ENCODE measurements at places on chromosomes 5 and 9. TPM values are rescaled to one million over a fixed set of nuclear protein-coding genes. Genes with fewer than 3 reads are reported as not detected.

DNA sequence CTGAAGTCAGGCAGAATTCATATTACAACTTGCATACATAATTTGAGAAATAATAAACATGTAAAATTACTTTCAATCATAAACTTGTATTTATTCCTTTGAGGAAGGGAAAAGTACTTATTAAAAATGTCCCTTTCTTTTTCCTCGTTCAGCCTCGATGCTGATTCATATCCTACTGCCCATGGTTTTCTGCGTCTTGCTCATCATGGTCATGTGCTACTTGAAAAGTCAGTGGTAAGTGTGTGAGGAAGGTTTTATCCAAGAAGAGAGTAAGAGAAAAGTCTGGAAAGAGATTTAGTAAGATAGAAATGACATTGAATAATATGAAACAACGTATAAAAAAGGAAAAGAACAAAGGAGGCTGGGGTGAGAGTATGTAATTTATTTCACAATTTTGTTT lies 85.9 kb downstream of the OSMR start:
- H3K27me3 ChIP-seq: peaks cover 11% of the 10 kb centered on the region
- DNase-seq: no peak
- H3K36me3 ChIP-seq: peaks cover 2% of the 10 kb centered on the region
- H3K27ac ChIP-seq: no peak overlapping the region
- H3K4me3 ChIP-seq: no peak overlapping the region

DNA sequence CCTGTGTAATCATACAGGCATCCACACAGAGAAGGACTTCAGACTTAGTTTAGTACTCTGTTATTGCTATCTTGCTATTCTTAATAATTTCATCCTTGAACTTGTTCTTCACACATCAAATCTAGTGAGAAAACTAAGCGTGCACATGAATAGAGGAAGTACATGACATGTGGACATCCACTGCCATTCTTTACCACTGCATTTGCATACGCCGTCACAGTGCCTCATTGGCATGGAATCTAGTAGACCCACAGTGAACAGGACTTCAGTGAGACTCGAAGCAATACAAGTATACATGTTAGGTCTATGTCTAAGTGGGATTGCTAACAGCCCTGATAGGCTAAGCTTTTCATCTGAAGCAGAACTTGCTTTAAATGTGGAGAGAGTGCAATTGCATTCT lies 592.1 kb downstream of the TLE4 start:
- no peaks in the 10 kb centered on the region for H3K4me1 ChIP-seq
- no peak overlapping the region for H3K27ac ChIP-seq
- no peak for DNase-seq
- no peaks in the 10 kb centered on the region for H3K27me3 ChIP-seq
- H3K36me3 ChIP-seq: no peaks in the 10 kb centered on the region

DNA sequence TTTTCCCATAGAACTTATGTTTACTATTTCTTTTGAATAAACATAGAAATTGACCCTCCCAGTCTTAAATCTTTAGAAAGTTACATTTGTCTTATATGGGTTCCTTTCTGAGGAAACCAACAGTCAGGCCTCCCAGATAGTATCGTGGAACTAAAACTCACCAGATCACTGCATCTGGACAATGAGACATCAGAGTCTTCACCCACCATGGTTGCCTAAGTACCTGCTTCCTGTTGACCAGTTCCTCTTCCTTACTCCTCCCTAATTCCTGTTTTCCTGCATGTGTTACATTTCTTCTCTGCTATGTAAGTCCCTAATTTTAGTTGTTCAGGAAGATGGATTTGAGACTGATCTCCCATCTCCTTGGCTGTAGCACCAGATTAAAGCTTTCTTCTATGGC lies 462.2 kb downstream of the DIRAS2 start:
- H3K4me1 ChIP-seq: no peaks in the 10 kb centered on the region
- peaks cover 10% of the 10 kb centered on the region for H3K27me3 ChIP-seq
- no peaks in the 10 kb centered on the region for H3K36me3 ChIP-seq
- DNase-seq: no peak

DNA sequence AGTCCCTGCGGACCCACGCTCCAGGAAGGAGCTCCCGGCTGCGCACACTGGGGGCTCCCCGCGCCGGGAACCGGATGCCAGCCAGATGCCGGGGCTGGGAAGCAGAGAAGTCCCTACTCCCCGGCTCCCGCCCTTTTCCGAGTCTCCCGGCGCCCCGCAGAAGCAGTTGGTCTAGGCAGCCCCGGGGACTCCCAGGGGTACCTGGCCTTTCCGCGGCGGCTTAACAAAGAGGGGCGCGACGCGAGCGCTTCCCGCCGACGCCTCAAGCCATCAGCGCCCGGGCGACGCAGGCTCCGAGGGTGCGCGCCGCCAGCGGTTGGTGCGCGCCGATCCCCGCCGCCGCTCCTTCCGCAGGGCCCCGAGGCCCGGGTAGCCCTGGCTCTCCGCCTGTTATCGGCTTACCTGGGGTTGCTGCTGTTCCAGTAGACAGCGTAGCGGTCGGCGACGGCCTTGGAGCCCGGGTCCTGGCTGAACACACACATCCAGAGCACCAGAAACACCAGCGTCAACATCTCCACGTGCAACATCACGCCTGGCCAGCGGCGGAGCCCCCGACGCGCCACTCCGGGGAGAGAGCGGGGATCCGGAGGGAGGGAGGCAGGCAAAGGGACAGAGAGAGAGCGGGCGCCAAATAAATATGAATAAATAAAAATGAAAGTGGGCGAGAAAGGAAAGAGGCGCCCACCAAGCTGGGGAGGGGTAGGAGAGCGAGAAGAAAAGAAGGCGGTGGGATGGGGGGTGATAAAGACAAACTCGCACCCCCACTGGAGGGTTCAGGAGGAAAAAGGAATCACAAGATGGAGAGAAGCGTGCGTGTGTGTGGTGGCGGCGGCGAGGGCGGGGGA lies 428 bp downstream of the EFNA5 start:
- peak overlapping the region; percentile 82 for H3K4me3 ChIP-seq
- peak; percentile 35 for DNase-seq
- H3K4me1 ChIP-seq: peaks cover 24% of the 10 kb centered on the region
- no peaks in the 10 kb centered on the region for H3K36me3 ChIP-seq

DNA sequence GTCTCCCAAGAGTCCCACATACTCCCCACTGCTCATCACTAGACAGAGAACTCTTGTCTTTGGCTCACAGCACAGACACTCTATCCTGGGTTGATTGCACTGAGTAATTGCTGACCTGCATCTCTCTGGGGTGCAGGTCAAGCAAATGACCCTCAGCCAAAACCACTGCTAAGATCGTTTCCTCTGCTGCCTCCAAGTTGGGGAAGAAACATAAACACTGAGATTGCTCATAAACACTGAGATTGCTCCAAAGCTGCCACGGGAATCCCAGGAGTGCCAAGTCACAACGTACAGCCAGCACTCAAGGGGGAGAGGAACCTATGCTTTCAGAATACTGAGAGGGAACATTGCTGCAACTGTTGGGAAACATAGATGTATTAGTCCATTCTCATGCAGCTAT lies 1402.1 kb upstream of the ACO1 start:
- no peaks in the 10 kb centered on the region for H3K4me1 ChIP-seq
- H3K27ac ChIP-seq: no peak overlapping the region
- no peaks in the 10 kb centered on the region for H3K36me3 ChIP-seq
- no peaks in the 10 kb centered on the region for H3K27me3 ChIP-seq
- no peak for DNase-seq

The CKMT2 gene
- not detected for total RNA-seq

The LCN15 gene
- total RNA-seq: not detected

The SV2C gene
- total RNA-seq: 0.23 TPM

The ECSCR gene
- total RNA-seq: 1.4 TPM

The SRA1 gene
- total RNA-seq: 50.8 TPM
